ENCODE measurements at places on chromosomes 2 and 18.

GRCh38 chr2:36753706-36754221, 57.3 kb downstream of the VIT start:
- no peak for DNase-seq

- no peak for DNase-seq
Measured at GRCh38 chr2:60104514-60105505, 448.6 kb downstream of the BCL11A start.

DNA sequence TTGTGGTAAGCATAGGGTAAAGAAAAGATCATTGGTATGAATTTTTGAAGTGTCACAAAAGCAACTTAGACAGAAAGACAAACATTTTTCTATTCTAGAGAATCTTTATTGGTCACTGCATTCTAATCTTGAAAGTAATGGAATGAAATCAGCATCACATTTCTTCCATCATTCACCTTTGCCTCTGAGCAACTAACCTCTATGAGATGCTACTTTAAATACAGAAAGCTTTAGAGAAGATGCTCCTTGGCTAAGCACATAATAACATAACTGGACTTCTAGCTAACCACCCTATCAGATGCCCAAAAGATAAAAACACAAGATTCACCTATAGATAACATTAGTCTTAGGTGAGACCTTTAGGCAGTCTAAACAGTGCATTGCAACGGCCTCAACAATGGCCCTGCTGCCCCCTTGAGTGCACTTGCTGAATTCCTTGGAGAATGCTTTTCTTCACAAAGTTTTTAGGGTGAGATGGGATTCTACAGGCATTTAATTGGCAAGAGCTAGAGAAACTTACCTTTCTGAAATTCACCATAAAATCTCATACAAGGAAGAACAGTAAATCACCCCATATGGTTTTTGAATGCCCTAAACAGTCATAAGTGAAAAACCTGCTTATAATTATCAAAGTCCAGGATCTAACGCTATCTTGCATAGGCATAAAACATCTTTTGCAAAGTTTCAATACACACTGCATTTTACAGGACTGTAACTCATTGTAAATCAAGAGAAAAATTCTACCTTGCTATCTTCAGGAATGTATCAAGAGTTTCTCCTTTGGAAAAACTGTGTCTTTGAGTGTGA, 791.3 kb upstream of the CHAC2 start:
- DNase-seq: no peak

- DNase-seq: no peak
Measured at GRCh38 chr2:147456779-147457178, 388.1 kb upstream of the ACVR2A start.

DNA sequence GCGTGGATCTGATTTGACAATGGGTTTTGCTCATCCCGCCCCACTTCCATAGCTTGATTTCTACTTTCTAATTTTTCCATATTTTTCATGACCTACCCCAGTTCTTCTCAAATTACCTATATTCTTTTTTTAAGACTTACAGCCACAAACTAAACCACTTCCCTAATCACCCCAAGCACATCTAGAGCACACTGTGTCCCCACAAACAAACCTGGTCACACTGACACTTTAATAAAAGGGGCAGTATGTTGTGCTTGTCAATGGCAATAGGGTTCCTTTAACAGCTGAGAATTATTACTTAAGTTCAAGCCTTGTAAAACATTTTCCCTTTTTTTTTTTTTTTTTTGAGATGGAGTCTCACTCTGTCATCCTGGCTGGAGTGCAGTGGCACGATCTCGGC, 47.1 kb downstream of the MREG start:
- DNase-seq: no peak

GRCh38 chr2:239598732-239599090, 197.9 kb upstream of the HDAC4 start:
- no peak for DNase-seq

DNA sequence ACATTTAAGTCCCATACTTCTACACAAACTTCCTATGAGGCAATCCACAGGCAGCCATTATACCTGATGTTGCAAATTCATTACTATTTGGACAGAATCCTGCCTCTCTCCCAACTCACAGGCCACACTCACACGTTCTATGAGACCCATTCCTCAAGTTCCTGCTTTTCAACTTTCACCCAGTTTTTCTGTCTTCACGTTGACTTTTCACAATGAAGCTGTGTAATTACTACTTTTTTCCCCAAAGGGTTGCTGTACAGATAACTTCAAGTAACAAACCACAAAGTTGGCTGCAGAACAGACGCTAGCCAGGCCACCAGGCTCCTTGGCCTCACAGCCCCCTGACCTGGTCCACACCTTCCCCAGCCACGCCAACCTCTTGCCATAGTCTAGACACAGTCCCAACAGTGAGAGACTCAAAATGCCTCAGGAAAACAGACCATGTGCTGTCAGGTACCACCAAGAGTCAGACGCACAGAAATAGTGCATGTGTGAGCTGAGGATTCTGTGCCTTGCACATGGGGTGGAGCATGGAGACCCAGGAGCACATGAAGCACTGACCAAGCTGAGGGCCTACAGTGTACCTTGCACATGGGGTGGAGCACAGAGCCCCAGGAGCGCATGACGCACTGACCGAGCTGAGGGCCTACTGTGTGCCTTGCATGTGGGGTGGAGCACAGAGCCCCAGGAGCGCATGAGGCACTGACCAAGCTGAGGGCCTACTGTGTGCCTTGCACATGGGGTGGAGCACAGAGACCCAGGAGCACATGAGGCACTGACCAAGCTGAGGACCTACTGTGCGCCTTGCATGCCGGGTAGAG, 61.0 kb downstream of the EIPR1 start:
- no peak for DNase-seq

GRCh38 chr2:42054714-42055430, 7.1 kb downstream of the PKDCC start:
- DNase-seq: no peak

GRCh38 chr18:59848002-59848401, 51.8 kb upstream of the PMAIP1 start:
- DNase-seq: no peak

- no peak for DNase-seq
Measured at GRCh38 chr2:216142540-216142939, 33.4 kb downstream of the XRCC5 start.

- DNase-seq: no peak
Measured at GRCh38 chr2:240876035-240876474, 7.4 kb downstream of the AGXT start.

DNA sequence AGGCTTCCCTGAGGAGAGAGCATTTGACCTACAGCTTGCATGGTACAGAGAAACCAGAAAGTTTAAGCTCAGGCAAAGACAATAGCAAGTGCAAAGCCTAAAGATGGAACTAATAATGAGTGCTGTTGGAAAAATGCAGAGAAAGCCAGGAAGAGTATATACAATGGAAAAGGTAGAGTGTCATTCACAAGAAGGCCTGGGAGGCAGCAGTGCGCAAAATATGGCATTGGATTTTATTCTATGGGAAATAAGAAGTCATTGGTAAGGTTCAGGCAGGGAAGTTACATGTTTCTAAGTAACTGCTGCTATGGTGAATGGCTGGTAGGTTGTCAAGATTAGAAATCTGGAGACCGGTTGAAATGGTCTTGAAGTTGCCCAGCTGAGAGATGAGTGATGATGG, 2167.3 kb upstream of the CELF4 start:
- no peak for DNase-seq

Measured in stimulated activated CD8-positive, alpha-beta memory T cell treated with anti-CD3 and anti-CD28 coated beads, Interleukin-7, amount 100 ng/mL, for 24 hours (primary cell).